ENCODE measurements at places on chromosomes 4 and X.
A peak's percentile ranks its signal among the peaks of the same experiment; 100 is the strongest.

DNA sequence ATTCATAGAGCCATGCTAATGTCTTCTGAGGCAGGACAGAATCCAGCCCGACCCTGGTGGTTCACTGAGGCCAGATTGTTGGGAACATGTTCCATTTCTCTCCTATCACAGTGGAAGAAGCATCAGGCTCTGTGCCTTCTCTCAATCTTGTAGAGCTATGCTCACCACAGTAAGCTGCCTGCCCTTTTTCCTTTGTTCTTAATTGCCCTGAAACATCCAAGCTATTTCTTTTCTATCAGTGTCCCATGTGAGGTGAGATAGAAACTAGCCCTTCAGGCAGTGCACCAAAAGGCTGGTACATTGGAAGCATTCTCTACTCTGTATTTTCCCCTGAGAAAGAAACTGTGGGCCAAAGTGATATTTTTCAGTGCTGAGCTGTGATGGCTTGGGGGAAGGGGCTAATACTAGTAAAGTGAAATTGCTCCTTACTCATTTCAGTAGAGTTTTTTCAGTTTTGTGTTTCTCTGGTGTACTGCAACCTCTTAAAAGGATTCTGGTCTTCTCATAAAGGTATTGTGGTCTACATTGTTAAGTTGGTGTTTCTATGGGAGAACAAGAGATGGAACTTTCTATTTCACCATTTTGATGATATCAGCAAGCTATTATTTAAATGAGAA lies 611.2 kb downstream of the RPA4 start:
- no peak for DNase-seq

DNA sequence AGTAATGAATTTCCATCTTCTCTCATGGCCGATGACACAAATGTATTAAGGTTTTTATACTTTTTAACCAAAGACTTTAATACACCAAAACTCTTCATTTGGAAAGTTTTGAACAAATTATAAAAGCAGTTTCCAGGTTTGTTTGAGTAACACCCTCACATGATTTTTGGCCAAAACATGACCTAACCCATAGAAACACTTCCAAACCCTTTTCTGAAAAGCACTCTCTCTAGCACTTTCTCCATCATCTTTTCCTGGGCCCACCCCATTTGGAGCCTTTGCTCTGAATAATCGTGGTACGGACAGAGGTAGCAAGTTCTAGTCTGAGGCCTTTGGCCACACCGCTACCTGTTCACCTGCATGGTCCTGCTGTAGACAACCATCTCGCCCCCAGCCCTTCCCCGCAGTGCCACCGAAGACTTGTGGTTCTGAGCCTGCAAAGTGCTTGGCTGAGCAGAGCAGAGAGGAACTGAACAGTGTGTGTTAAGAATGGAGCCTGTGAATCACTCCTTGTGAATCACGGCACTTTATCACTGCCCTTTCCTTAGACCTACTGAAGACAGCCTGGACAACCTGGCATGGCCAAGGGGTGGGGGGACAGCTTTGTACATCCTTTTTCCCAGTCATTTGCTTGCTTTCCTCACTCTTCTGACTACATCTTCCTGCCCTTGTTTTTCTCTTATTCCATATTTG lies 181.8 kb downstream of the PTTG2 start:
- DNase-seq = no peak

- no peak for DNase-seq
These were observed 56.2 kb downstream of the APOO start for GRCh38 chrX:23851544-23851943.

- DNase-seq = no peak
These were observed 37.4 kb upstream of the IL1RAPL1 start for GRCh38 chrX:28549838-28550237.

DNA sequence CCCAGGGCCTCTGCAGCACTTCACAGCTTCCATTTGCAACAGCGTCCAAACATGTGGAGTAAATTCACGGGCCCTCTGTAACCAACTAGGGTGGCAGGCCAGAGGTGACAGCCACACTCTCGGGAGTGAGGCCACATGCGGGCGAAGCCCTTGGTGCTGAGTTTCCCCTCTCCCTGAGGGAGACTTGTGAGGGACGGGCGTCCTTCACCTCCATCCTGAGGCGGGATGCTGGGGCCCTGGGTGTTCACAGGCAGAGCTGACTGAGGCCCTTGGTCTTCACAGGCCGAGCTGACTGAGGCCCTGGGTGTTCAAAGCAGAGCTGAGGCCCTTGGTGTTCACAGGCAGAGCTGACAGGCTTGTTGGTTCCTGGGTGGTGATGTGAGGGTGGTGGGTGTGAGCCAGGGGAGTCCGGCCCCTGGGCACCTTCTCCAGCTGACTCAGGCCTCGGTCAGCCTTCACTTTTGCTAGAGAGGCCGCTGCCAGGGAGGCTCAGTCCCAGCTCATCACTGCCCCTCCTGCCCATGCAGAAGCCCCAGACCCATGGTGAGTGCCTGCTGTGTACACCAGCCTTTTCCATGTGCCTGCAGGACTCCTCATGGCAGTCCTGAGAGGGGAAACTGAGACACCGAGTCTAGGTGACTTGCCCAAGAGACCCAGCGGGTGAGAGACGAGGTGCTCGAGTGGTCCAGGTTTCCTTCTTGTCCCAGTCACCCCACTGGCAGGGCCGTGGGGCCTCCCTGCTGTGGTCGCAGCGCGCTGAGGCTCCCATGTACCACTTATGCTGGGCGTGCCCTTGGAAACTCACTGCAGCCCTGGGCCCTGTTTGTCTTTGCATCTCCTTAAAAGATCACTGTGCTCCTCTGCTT lies 8.5 kb downstream of the WFS1 start:
- DNase-seq = no peak

DNA sequence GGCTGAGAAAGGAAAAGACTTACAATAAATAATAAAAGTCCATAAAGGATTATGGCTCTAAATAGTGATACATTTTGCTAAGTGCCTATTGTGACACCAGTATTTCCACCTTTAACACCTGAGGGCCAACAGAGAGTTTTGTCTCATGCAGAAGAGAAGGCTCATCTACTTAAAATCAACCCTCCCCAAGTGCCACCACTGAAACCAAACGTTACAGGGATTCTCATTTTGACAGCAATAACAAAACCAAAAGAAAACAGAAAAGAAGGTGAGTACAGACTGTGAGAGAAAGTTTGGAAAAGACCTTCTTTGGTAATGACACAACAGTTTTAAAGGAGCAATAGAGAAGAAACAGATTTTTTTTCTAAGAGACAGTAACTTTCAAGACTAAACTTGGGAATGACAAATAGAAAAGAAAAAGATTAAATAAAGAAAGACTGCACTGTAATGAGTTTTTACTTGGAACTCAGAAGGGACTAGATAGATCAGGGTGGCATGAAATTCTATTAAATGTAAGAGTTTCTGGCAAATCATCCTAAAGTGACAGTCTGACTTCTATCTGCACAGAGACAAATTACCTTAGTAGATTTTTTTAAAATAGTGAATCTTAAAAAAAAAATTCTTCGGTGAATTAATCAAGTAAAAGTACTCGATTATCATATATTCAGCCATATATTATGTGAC lies 109.7 kb downstream of the ZNF827 start:
- DNase-seq = no peak

DNA sequence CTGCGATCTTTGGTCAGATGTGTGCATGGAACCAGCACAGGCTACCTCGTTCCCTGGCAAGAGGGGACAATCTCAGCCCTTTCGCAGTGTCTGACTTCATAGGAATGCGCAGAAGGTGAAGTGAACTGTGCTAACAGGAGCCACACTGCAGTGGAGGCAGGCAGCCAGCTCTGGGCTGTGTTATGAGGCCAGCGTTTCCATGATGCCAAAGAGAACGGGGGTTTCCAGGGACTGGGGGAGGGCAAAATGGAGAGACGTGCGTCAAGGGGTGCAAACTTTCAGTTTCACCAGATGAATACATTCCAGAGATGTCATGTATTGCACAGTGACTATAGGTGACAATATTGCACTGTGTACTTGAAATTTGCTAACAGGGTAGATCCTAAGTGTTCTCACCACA lies 30.4 kb downstream of the CLDN34 start:
- DNase-seq = no peak

DNA sequence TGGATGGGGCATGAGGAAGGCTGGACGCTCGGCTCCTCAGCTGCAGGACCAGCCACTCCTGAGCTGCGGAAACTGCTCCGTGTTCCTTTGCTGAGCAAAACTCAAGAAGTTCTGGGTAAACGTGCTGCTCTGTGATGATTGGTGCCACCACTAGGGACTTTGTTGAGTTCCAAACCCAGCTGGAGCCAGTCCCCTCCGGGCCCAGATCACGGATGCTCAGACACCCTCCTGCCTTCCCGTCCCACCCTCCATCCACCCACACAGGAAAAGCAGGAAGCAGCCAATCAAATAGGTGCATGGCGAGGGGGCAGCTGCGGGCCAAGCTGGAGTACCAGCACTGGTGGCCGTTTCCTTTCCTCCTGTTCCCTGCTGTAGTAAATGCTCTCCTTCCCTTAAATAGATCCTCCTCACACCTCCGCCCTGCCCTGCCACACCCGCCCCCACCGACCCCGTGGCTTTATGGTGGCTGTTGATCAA lies 68.0 kb downstream of the ADRA2C start:
- DNase-seq = no peak

DNA sequence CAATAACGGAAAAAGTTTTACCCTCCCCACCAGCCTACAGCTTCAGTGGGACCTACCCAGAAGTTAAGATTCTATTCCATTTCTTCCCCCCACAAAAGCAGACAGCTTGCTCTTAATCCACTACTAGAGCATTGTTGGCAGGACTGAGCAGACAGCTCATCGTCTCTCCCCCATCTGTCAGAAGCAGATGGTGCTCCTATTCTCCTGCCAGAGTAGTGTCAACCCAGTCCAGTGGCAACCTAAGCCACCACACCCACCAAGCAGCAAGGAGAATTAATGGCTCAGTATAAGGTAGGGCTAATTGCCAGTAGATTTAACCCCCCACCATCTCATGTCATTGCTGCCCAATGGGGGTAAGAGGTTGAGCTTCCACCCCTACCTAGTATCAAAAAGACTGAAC lies 62.0 kb downstream of the AWAT2 start:
- no peak for DNase-seq

DNA sequence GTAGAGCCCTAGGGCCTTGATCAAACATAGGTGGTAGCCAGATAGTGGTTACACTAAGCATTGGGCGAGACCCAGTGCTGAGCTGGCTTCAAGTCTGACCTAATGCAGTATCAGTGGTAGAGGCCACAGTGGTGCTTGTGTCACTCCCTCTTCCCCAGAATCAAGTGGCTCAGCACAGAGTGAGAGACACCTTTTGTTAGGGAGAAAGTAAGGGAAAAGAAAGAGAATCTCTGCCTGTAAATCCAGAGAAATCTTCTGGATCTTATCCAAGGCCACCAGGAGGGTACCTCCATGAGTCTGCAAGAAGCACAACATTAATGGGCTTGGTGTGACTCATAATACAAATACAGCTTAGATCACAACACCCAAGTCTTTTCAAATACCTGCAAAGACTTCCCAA lies 117.7 kb upstream of the SLC6A14 start:
- DNase-seq = peak; percentile 1

DNA sequence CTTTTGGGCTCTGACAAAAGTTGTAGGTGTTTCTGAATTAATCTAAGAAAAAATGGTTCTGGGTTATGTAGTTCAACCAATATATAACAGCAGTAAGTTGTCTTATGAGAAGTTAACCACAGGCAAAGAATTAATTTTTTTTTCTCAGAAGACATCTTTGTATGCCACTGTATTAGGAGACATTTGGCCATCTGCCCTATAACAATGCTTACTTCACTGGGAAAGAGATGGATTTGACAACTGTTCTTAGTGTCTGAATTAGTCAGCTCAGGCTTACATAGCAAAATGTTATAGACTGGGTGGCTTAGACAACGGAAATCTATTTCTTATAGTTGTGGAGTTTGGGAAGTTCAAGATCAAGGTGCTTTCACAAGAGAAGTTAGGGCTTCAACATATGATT lies 508.1 kb downstream of the STIM2 start:
- DNase-seq = no peak

DNA sequence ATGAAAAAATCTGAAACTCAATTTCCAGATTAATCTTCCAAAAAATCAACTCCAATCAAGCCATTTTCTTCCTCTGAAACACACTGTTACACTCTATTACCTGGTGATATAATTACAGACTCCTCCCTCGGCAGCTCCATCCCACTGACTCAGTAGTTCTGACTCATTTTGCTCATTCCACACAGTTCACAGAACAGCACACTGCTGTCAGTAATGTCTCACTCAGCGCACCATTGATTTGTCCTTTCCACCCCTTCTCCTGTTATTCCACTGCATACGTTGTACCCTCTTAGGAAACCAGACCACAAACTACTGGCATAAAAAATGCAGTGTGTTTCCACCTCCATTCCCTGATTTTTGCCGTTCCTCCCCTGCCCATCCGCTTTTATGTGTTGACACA lies 212.7 kb downstream of the SLIT2 start:
- DNase-seq = peak; percentile 29

GRCh38 chr4:87011340-87012034 lies 76.7 kb downstream of the AFF1 start:
- DNase-seq = peak; percentile 58

DNA sequence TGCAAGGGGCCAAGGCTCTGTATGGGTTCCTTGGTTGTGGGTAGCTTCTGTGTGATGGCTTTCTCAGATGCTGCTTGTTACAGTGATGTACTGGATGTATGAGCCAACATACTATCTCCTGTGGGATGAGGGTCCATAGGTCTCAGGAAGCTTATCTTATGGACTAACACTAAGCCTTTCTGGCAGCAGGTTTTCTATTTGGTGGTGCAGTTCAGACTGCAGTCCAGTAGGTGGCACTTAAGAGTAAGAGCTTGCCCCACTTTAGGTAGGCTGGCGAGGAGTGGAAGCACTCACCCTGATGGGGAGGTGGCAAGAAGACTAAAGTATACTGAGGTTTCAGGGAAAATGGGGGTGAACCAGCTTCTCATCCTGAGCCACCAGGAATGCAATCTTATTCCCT lies 306.7 kb upstream of the MAOA start:
- DNase-seq = peak; percentile 23

- no peak for DNase-seq
These were observed 102.6 kb downstream of the LHFPL1 start for GRCh38 chrX:112577146-112577545.

GRCh38 chrX:12308420-12308819 lies 170.1 kb downstream of the FRMPD4 start:
- no peak for DNase-seq

DNA sequence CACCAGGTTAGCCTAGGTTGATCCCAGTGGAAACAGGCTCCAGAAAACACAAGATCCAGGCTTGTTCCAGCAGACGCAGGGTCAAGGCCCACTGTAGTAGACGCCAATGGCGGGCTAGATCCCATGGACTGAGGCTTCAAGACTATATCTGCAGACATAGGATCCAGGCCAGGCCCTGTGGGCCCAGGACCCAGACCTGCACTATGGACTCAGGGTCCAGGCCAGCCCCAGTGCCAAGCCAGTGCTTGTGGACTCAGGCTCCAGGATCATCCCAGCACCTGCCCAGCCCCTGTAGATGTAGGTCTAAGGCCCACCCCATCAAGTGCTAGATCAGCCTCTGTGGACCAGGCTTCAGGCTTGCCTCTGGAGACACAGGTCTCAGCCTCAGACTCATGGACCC lies 300.9 kb downstream of the CHIC1 start:
- no peak for DNase-seq

- DNase-seq = no peak
These were observed 112.4 kb upstream of the ARHGAP24 start for GRCh38 chr4:85362550-85362949.

All from urothelium cell line (cell line).